Left lung (tissue), 14 donors: ENCODE measurements at places on chromosomes 2 and 18.

- DNase-seq, result no peak
Observed at GRCh38 chr2:239259173-239259572, 141.6 kb downstream of the HDAC4 start.

DNA sequence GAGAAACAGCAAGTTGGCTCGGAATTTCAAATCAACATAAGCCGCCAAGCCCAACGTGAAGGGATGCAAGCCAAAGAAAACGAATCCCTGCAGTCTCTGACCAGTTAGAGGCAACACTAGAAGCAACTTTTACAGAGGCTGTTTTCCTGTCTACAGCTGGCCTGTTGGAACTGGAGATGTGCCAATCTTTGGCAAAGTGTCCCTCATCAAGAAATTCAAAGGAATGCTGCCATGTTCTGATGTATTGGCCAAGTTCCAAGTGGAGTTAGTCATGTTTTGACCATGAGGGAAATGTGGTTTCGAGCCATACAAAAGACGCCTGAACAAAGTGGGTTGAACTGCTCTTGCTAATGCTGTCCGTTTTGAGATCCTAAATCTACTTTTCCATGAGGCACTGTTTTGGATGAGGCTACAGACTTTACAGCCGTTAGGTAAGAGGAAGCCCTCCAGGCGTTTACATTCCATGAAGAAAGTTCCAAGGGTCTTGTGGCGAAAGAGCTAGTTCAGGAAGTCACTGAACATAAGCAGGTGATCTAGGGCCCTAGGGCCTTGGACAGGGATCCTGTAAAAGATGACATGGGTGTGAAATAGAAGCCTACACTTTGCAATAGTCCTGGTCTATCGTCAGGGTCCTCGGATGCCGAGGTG, 140.7 kb upstream of the PXDN start:
- no peak for DNase-seq

DNA sequence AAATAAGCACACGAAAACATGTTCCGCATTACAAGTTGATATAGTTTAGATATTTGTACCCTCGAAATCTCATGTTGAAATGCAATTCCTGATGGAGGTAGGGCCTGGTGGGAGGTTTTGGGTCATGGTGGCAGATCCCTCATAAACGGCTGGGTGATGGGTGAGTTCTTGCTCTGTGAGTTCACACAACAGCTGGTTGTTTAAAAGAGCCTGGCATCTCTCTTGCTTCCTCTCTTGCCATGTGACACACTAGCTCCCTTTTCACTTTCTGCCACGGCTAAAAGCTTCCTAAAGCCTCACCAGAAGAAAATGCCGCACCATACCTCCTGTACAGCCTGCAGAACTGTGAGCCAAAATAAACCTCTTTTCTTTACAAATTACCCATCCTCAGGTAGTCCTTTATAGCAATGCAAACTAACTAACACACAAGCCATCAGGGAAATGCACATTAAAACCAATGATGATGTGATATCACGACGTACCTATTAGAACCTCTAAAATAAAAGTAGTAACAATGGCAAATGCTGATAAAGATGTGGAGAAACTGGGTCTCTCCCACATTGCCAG, 188.5 kb downstream of the ANAPC1 start:
- DNase-seq, result no peak

DNA sequence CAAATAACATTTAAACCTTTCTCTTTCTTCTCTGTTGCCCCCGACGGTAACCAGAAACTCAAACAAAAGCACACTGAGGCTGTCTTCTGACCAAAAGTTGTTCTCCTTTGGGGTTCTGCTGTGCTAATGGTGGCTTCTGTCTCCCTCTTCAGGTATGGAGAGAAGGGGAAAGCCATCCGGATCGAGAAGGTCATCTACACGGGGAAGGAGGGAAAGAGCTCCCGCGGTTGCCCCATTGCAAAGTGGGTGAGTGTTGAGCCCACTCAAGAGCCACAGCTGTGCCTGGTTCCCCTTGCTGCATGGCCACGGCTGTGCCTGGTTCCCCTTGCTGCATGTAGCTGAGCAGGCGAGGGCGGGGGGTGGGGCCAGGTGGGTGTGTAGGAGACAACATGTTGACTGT, 67.4 kb downstream of the BOLA3 start:
- DNase-seq, result no peak

DNA sequence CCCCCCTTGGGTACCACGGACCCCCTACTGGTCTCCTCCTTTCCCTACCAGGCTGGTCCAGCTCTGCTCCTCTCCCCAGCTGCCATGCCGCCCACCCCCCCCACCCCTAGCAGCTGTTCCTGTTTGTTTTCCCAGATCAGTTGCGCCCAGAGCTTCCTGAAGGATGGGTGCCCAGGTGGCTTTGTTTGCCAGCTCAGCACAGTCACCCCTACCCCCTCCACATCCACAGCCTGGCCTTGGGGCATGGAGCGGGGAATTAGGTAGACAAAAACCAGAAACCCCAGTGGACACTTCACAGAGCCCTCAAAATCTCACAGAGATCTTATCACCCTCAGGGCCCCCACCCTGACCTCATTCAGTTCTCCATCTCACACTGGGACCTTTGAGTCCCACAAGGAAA, 3.7 kb upstream of the CRYBA2 start:
- DNase-seq, result no peak

DNA sequence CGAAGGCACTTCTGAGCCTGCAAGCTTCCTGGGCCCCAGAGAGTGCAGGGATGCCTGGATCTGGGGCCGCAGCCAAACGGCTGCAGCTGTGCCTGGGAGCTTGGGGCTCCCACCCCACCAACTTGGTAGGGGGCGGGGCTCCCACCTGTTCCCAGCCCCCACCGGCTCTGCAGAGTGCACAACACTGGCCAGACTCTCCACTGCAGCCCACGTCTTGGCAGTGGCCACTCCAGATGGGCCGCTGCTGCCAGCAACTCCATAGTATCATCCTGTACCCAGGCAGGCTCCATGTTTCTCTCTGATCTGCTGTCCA, 9.9 kb downstream of the DYSF start:
- DNase-seq, result no peak

- DNase-seq, result no peak
Observed at GRCh38 chr2:31197669-31198068, 19.6 kb downstream of the CAPN14 start.

GRCh38 chr2:96591054-96591453, 47.1 kb downstream of the KANSL3 start:
- DNase-seq, result no peak

DNA sequence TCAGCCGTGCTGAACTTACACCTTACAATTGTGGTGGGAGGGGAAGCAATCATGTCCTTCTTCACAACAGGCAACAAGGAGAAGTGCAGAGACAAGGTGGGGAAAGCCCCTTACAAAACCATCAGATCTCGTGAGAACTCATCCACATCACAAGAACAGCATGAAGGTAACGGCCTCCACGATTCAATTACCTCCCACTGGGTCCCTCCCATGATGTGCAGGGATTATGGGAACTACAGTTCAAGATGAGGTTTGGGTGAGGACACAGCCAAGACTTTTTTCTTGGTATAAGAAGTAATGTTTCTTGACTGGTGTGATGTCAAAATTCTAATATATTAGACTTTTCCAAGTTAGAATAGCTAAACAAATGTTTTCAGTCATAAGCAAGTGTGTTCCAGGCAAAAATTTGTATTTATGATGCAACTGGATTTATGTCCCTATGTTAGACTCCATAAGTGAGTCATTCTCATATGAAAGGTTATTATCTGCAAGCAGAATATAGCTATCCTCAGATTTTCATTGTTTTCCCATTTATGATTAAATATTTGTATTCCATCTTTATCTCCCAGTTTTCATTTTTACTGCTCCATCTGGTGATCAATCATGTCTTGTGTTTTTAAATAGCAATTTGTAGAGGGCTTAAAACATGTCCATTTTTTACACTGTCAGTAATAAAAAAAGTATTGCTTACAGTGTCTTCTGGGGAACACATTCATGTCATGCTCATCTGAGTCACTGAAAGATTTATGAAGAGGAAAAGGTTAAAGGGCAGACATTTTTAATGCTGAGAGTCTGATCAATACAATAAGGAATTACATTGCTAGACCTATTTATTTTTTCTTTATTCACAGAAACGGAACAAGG, 995.2 kb upstream of the CDH2 start:
- no peak for DNase-seq

DNA sequence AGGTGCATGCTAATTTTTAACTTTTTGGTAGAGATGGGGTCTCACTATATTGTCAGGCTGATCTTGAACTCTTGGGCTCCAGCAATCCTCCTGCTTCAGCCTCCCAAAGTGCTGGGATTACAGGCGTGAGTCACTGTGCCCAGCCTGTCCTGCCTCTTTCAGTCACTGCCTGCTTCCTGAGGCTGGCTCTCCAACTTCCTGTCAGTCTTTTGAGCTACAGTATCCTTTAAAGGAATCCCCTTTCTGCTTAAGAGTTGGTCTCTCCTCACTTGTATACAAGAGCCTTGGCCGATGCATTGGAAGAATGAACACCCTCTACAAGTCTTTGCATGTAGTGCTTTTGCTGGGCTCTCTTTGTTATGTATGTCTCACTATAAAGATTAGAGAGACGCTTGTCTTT, 88.4 kb upstream of the SMAD2 start:
- DNase-seq, result no peak

DNA sequence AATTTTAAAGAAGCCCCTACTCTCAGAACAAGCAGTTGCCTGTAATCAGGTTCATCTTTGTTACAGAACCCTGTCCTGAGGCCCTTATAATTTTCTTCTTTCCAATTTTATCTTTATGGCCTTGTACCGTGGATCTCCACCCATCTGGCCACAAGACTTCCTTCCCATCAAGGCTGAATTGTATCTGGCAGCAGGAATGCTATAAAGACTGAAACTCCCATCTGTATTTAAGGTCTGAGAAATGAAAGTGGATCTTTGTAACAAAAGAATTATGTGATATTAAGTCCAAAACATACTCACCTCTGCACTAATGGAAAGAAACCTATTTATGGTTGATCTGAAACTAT, 91.8 kb downstream of the METTL8 start:
- DNase-seq, result no peak

- no peak for DNase-seq
Observed at GRCh38 chr18:50523165-50523564, 36.7 kb upstream of the MAPK4 start.
